NCI-H2081 (cell line): ENCODE measurements at places on chromosomes 1 and 21.

- DNase-seq, result peak; percentile 51
These were observed 71.3 kb downstream of the TMEM53 start for GRCh38 chr1:44602634-44603628.

DNA sequence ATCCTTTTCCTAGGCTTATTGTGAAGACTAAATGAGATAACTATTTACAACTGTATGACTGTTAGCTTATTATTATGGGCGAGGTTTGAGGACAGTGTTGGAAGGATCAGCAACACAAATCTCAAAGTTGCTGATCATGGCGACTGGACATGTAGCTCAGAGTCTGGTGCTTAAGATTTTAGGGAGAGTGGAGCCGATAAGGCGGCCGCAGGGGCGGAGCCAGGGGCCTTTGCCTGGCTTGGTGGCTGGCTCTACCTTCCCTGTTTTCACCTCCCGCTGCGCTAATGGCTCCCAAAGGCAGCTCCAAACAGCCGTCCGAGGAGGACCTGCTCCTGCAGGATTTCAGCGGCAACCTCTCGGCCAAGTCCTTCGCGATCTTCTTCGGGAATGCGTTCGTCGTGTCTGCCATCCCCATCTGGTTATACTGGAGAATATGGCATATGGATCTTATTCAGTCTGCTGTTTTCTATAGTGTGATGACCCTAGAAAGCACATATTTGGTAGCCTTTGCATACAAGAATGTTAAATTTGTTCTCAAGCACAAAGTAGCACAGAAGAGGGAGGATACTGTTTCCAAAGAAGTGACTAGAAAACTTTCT is 45.5 kb downstream of the GIPC2 start:
- DNase-seq, result no peak

DNA sequence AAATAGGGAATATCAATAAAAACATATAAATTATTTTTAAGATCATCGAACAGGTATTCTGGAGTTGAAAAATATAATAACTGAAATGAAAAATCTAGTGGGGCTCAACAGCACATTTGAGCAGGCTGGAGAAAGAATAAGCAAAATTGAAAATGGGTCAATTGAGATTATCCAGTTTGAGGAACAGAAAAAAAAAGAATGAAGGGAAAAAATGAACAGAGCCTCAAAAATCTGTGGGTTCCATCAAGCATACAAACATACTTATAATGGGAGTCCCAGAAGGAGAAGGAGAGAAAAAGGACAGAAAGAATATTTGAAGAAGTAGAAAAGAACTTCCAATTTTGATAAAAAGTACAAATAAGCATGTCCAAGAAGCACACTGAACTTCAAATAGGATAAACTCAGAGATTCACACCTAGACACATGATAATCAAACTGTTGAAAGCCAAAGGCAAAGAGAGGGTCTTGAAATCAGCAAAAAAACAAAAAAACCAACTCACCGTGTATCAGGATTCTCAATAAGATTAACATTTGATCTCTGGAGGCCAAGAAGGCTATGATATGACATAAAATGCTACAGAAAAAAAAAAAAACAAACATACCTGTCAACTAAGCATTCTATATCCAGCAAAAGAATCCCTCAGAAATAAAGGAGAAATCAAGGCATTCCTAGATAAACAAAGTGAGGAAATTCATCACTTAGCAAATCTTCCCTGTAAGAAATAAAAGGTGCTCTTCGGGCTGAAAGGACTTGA is 5.4 kb upstream of the COQ8A start:
- DNase-seq, result no peak

- DNase-seq, result no peak
These were observed 19.3 kb upstream of the POFUT2 start for GRCh38 chr21:45306832-45307571.

DNA sequence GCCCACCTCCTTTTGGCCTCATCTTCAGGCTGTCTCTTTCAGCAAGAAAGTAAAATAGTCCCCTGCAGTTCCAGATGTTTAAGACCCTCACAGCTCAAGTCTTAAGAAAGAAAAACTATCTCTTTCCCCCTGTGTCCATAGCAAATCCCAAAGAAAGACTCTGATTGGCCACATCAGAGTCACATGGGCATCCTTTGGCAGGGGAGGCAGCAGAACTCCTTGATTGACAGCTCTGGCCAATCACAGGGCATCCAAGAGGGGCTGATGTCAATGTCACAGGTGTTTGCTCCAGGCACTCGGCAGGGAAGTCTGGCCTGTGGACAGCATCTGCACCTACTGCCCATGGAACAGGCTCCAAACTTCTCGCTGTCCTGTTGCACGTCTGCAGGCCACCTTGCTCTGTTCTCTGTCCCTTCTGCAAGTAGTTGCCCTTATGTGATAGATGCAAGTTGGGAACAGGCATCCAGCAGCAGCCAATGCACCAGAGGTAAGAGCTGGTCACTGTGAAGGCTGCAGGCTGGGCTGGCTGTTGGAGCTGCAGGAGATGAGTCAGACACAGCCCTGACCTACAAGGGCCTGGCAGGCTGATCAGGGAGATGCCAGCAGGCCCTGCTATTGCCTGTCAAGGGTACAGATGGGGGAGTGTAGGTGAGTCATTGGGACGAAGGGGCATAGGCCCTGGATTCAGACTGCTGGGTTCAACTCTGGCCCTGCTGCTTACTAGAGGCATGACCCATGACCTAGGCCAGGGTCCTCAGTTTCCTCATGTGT is 96.8 kb upstream of the TMEM51 start:
- no peak for DNase-seq

DNA sequence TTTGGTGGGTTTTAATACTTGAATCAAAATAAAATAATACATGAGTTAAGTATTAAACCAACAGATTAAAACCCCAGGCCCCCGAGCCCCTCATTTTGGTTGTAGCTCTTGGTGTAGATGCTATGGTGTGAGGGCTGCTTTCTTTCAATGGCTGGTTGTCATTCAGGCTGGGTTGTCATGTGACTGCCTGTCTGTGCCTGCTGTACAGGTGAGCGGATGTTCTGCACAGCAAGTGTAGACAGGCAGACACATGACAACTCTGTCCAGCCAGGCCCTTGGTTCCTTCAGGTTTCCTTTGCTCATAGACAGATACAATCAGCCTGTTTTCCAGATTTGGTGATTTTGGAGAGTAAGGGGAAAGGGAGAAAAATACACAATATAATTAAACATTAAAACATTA is 281.9 kb upstream of the C1orf105 start:
- no peak for DNase-seq

DNA sequence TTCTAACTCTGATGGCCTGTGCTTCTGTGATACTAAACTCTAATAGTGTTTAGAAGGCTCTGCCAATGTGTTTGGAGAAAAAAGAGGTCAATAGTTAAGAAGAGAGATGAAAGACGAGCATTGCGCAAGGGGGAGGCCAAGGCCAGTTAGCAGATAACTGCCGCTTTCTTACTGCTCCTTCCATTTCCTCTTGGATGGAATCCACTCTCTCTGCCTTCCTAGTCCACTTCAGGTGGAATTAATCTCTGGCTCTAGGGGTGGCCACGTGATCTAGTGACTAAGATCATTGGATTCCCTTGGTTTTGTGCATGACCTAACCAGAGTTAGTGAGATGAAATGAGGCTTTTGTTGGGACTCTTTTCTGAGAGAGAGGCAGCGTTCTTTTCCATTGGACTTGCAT is 148.3 kb downstream of the ACTL8 start:
- DNase-seq, result no peak

DNA sequence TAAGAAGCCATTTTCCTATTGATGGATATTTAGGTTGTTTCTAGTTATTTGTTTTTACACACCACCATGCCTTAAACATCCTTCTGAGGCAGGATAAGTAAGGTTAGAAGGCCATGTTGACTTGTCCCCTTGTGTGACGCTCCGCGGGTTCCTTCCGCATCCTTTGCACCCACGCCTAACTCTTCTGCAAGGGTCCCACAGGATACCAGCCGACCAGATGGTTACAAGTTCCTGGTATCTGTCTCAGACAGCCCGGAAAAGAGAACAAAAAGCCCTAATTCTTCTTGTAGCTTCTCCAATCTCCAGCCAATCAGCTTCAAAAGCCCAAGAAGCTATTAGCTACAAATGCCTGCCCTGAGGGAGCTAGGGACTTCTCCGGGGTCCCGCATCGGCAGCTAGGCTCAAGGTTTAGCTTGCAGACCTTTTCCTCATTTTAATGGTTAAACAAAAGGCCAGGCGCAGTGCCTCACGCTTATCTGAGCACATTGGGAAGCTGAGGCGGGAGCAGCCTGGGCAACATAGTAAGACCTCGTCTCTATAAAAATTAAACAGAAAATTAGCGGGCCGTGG is 4.9 kb upstream of the OTUD3 start:
- DNase-seq, result no peak

DNA sequence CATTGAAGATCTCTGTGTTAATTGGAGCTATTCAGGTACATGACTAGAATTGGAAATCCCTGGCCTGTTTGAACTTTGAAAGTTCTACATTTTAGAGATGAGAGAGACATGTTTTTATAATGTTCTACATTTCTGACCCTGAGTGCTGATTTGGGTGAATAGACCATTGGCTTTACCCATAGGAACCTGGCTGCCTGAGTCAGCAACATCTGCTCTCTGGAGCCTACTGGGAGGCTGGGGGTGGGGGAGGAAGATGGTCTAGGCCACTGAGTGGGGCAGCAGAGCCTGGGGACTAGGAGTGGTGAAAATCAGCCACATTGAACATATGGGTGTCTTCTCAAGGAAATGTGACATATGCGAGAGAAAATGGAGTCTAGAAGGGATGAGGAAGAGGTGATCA is 1.4 kb upstream of the VANGL1 start:
- DNase-seq, result no peak

- DNase-seq, result no peak
These were observed 180.7 kb downstream of the KAZN start for GRCh38 chr1:14778898-14779865.

DNA sequence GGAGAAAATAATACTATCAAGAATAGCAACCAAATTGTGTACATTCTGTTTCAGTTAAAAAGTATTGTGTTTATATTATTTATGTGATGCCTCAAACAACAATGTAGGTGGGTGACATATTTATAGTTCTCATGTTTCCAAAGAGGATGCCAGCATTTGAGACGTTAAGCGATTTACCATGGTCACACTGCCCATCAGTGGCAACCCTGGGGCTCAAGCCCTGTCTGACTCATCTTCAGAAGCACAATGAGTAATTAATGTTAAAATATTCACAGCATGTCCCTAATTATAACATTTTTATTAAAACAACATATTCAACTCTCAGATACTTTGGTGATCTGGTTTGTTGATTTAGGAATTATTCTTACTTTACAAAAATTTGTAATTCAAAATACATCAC is 409.4 kb downstream of the BRINP3 start:
- no peak for DNase-seq

DNA sequence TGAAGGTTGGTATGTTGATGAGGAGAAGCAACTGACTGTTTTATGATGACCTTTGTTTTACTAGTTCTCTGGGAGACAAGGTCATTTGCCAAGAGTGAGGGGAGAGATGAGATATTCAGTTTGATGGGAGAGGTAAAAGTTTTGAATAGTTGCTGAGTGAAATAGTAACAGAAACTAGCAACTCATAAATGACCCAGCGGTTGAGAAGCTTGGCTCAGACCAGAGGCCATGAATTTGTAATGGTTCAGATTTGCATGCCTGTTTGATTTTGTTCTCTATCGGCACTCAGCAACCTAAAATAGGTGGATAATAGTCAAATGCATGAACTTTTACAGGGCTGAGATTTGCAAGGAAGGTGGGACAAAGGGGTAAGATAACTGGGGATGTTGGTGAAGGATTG is 6.6 kb downstream of the CCDC30 start:
- DNase-seq, result no peak

DNA sequence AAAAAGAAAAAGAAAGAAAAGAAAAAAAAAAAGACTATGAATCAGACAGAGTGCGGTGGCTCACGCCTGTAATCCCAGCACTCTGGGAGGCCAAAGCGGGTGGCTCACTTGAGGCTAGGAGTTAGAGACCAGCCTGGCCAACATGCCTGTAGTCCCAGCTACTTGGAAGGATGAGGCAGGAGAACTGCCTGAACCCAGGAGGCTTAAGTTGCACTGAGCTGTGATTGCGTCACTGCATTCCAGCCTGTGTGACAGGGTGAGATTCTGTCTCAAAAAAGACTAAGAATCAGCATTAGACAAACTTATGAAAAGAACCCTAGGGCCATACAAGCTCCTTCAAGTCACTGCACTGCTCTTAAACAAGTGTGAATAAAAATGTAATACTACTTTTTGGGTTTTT is 16.9 kb downstream of the PSMB4 start:
- DNase-seq, result no peak

GRCh38 chr1:219778793-219779369 is 149.5 kb downstream of the SLC30A10 start:
- no peak for DNase-seq

GRCh38 chr1:202599669-202600431 is 110.4 kb downstream of the SYT2 start:
- DNase-seq, result peak; percentile 46

GRCh38 chr1:212485913-212486618 is 53.3 kb downstream of the NENF start:
- DNase-seq, result peak; percentile 96

DNA sequence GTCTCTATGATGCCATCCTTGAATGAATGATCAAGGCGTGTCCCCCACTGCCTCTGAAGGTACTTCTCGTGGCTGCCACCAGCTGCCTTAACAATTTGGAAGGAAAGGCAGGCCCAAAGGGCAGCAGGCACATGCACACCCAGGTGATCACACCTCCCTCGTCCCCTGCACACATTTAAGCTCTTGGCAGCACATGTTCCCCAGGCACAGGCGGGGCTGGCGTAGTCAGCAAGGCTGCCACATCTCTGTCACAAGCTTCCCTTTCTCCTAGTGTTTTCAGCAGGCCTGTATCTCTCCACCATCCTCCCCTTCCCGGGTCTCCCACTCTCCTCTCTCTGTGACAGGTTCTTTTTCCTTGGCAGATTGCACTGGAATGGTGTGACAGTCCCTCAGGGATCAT is 111.9 kb downstream of the CACNA1E start:
- no peak for DNase-seq

DNA sequence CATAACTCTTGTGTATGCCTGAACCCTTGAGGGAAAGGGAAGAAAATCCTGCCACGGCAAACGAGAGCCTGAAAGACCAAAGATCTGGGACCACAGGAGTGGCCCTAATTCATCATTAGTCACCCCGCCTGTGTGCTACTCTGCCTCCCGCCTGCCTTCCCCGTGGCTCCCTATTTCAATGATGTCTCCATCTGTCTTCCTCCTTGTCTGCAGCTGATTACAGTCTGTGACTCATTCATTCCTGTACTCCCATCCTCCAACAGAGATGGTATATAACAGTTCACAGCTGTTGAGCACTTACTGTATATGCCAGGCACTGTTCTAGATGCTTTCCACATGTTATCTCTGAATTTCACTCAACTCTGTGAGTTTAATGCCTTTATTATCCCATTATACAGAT is 96.6 kb downstream of the SEC16B start:
- no peak for DNase-seq

- no peak for DNase-seq
These were observed 4.6 kb upstream of the ATP13A2 start for GRCh38 chr1:17016317-17016661.

GRCh38 chr21:42735061-42735460 is 81.6 kb downstream of the PDE9A start:
- no peak for DNase-seq
